NCI-H460 (cell line): ENCODE measurements at places on chromosomes 11 and 22.

- no peak for DNase-seq
These were observed 56.6 kb upstream of the PRDM11 start for GRCh38 chr11:45089676-45090499.

GRCh38 chr11:65816696-65817095, 17.1 kb upstream of the SNX32 start:
- DNase-seq = no peak

- no peak for DNase-seq
These were observed 99.0 kb upstream of the DRD2 start for GRCh38 chr11:113574171-113574570.

DNA sequence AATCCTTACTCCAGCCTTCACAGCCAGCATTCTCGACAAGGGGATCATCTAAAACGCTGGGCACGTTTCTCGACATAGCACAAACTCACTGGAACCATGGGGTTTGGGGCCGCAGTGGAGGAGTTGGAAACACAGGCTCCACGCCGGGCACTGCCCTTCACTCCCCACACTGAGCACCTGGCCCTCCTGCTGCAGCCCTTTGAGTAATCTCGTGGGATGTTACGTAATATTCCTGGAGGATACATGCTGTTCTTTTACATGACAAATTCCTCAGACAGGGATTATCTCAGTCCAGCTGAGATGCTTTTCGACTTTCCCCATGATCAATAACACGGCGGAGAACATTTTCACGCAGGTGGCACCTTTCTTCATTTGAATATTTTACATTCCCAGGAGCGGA, 408.0 kb downstream of the SHANK2 start:
- DNase-seq = no peak

DNA sequence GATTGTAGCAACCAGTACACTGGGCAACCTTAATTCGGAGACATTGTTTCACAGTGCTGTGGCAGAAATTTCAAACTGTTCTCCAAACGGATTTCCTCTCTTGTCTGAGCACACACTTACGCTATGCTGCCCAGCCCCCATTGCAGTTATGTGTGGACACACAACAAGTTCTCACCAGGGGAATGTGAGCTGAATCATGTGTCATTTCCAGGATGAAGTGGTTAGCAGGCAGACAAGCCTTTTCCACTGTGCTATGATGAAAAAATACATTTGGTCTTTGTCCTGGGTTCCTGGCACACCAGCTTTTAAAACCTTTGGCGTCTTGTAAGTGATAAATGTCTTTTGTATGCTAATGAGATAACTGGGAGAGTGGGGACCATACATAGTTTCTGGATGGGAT, 46.9 kb upstream of the SYT9 start:
- no peak for DNase-seq

GRCh38 chr11:100682247-100682969, 4.7 kb upstream of the ARHGAP42 start:
- no peak for DNase-seq

- DNase-seq = no peak
These were observed 12.9 kb upstream of the LRRC32 start for GRCh38 chr11:76683161-76684095.

DNA sequence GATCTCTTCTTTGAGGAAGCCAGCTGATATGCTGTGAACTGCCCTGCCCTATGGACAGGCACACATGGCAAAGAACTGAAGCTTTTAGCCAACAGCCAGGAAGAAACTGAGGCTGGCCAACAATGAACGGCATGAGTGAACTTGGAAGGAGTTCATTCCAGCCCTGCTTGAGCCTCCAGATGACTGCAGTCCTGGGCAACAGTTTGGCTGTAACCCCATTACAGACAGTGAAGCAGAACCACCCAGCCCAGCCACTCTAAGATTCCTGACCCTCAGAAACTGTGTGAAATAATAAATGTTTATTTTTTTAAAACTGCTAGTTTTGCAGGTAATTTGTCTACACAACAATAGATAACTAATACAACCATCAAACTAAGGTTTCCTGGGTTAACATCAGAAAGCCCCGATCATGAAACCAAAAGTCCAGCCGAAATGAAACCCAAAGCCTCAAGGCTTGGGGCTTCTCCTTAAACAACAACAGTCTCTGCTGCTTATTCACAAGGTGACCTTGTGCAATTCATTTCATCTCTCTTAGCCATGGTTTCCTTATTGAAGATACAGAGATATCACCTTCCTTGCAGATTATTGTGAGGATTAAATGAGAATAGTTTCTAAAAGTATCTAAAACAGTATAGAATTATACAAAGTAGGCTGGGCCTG, 31.4 kb downstream of the PAK1 start:
- no peak for DNase-seq

DNA sequence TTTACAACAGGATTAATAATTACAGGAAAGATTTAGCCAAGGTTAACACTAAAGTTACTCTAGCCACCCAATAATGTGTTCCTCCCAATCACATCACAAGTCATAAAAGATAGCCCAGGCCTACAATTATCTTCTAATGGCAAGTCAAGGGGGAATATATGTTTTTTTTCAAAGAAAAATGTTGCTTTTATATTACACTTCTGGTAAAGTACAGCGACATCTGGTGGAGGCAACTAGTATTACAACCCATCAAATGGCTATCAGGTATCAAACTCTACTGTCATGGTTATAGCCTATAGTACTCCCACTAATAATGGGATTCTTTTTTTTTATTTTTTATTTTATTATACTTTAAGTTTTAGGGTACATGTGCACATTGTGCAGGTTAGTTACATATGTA, 71.8 kb downstream of the XRRA1 start:
- DNase-seq = no peak

DNA sequence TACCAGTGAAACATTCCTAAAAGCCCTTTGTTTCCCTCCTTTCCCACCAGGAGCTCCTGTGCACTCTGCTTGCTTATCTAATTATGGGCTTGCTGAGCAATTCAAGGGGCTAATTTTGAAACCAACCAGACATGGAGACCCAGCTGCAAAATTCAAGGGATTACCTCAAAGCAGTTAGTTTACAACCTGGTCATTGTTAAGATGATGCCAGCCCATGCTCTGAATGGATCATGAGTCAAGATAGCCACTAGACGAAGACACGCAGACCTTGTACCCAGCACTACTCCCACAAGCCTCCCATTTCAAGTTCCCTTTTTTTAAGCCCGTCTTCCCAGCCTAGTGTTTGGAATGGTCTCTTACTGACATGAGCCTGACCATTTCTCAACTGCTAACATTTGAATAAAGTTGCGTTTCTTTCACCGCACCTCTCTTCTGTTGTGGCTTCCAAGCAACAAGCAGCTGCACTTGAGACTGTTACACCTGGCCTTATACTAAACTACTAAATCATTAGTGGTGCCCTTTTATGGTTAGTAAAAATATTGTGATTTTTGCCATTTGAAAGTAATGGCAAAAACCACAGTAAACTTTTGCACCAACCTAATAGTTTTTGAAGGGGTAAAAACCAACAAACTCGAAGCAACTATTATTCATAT, 315.3 kb upstream of the LUZP2 start:
- no peak for DNase-seq

- no peak for DNase-seq
These were observed 166.2 kb downstream of the FAT3 start for GRCh38 chr11:92390783-92391182.

DNA sequence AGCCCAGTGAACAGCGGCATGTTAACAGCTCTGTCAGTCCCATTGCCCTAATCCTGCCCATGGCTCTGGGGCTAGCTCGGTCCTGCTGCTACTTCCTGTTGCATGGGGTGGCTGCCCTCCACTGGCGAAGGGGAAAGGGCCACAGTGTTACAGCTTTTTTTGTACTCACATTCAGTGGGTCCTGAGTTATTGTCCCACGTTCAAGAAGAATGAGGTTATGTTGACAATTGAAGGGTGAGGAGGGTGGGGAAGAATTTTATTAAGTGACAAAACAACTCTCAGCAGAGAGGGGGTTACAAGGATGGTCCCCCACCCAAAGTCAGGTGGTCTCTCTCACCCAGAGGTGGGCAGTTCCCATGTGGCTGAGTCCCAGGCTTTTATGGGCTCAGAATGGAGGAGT, 17.7 kb upstream of the MS4A7 start:
- DNase-seq = no peak

GRCh38 chr11:33021937-33022336, 6.3 kb downstream of the DEPDC7 start:
- DNase-seq = no peak

DNA sequence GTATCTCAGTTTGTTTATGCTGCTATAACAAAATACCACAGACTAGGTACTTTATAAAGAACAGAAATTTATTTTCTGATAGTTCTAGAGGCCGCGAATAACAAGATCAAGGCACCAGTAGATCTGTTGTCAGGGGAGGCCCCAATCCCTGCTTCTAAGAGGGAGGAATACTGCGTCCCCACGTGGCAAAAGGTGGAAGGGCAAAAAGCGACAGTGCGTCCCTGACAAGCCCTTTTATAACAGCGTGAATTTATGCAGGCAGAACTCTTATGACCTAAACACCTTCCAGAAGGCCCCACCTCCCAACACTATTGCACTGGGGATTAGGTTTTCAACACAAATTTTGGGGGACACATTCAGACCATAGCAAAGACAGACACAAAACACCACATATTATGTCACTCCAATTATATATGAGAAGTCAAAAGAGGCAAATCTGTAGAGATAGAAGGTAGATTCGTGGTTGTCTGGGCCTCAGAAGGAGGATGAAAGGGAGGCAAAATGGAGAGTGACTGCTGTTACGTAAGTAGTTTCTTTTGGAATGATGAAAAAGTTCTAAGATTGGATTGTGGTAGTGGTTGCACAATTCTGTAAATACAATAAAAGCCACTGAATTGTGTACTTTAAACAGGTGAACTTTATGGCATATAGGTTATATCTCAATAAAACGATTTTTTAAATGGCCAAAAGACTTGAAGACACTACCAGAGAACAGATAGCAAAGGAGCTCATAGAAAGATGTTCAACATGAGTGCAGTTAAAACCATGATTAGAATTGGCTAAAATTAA, 30.1 kb upstream of the TNRC6B start:
- DNase-seq = no peak

- no peak for DNase-seq
These were observed 20.2 kb downstream of the LMO1 start for GRCh38 chr11:8243458-8243857.

- no peak for DNase-seq
These were observed 5.9 kb upstream of the TP53AIP1 start for GRCh38 chr11:128948583-128948982.

GRCh38 chr22:25797498-25798290, 55.7 kb downstream of the MYO18B start:
- DNase-seq = no peak
